ENCODE measurements at places on chromosomes 3 and 15.

- DNase-seq: no peak
Measured at GRCh38 chr3:126157083-126157768, 23.2 kb downstream of the ALDH1L1 start.

- DNase-seq: peak; percentile 69
Measured at GRCh38 chr15:101641894-101642293, 10.3 kb downstream of the TM2D3 start.

DNA sequence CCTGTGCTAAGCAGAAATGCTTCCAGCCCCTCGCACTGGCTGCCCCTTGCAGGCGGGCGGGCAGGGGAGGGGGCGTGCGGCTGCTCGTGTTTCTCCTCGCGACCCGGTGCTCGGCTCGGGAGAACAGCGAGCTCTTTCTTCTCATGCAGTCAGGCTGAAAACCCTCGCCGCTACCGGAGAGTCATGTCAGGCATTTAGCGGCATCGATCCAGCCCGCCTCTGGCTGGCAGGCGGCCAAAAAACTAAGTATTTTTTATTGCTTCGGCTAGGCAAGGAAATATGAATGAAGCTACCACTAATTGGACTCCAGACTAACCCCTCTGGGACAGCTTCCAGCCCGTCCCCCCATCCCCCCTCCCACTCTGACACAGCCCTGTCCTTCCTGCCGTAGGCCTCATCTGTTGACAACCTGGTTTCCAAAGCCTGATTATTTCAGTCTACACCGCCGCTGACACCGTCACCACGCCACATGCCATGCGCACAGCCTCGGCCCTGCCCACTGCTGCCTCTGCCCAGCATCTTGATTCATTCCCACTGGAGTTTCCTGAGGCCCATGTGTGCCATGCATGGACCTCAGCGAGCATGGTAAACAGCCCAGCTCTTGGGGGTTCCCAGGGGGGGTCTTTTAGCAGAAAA, 35.3 kb downstream of the TLE3 start:
- peak; percentile 84 for DNase-seq

- DNase-seq: no peak
Measured at GRCh38 chr15:89203705-89204273, 17.6 kb downstream of the RLBP1 start.

- peak; percentile 67 for DNase-seq
Measured at GRCh38 chr3:40179016-40179415, 130.5 kb upstream of the EIF1B start.

- no peak for DNase-seq
Measured at GRCh38 chr3:187929112-187929816, 184.0 kb upstream of the BCL6 start.

DNA sequence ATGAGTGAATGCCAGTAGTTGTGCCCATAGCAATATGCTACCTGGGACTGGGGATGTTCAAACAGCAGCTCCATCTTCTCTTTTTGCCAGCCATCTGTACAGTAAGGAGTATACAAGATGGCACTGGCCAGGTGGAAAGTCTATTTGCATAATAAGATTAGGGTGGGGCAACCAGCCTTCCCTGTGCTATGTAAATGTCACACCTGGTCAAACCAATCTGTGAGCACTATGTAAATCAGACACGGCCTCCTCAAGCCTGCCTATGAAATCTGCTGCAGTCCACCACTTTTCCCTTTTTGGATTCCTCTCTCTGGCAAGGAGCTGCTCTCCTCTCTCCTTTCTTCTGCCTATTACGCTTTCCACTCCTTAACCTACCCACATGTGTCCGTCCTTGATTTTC, 53.0 kb downstream of the C3orf80 start:
- peak; percentile 67 for DNase-seq

- peak; percentile 76 for DNase-seq
Measured at GRCh38 chr3:195751560-195751959, 30.8 kb downstream of the MUC20 start.

DNA sequence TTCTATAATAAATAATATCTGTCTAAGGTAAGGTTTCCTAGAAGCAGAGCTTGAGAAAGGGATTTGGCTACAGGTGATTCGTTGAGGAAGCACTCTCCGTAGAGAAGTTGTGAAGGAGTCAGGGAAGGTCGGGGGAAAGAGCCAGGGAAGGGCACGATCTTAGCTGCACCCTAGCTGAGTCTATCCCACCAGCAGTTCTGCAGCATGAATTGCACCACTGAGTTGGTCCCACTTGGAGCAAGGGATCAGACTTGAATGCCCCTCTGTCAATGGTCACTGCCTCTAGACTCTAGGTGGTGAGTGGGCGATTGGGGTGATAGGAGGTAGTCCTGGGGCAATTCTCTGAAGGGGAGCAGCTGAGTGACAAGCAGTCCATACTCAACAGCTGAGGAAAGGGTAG, 13.5 kb downstream of the TMC3 start:
- no peak for DNase-seq

- peak; percentile 63 for DNase-seq
Measured at GRCh38 chr3:107117922-107118536, 259.2 kb upstream of the CCDC54 start.

Data from NCI-H2081 (cell line).